ENCODE measurements at places on chromosomes 12 and 14. TPM values are rescaled to one million over a fixed set of nuclear protein-coding genes. Genes with fewer than 3 reads are reported as not detected.
A peak's percentile ranks its signal among the peaks of the same experiment; 100 is the strongest.

POTEM gene
- 45.0 TPM for total RNA-seq

KRT6C gene
- 0.16 TPM for total RNA-seq

ARMH4 gene
- 65.8 TPM for total RNA-seq

FGF23 gene
- total RNA-seq = not detected

C12orf50 gene
- 64.6 TPM for total RNA-seq

RAD51AP1 gene
- total RNA-seq = 19.4 TPM

PAX9 gene
- total RNA-seq = 0.50 TPM

MAP1LC3B2 gene
- total RNA-seq = 1.5 TPM

AKAP3 gene
- total RNA-seq = 145 TPM

BDKRB2 gene
- 0.63 TPM for total RNA-seq

TAMALIN gene
- 10.4 TPM for total RNA-seq

KRT6A gene
- total RNA-seq = 0.63 TPM

LRP1-AS gene
- not detected for total RNA-seq

CLEC4D gene
- total RNA-seq = 0.31 TPM

IL22 gene
- total RNA-seq = not detected

CAPZA3 gene
- 52.6 TPM for total RNA-seq

TAS2R43 gene
- total RNA-seq = 7.2 TPM

P2RX2 gene
- total RNA-seq = 2.2 TPM

EML1 gene
- 22.0 TPM for total RNA-seq

PTPRB gene
- 10.9 TPM for total RNA-seq

DNA sequence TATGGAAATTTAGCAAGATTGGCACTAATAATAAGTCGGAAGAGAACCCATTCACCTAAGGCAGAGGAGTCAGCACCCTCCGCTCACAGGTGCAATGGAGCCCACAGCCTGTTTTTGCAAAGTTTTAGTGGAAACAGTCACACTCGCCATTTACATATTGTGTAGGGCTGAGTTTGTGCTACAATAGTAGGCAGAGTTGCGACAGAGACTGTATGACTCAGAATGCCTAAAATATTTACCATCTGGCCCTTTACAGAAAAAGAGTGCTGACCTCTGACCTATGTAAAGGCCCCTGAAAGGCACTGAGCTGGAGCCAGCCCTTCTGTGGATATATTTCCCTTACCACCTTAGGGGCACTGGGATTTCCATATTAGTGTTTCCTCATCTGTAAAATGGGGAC lies 79.0 kb downstream of the PRIMA1 start:
- no peak overlapping the region for H3K4me3 ChIP-seq
- H3K27ac ChIP-seq = no peak overlapping the region
- DNase-seq = no peak
- H3K36me3 ChIP-seq = no peaks in the 10 kb centered on the region
- H3K27me3 ChIP-seq = no peaks in the 10 kb centered on the region

DNA sequence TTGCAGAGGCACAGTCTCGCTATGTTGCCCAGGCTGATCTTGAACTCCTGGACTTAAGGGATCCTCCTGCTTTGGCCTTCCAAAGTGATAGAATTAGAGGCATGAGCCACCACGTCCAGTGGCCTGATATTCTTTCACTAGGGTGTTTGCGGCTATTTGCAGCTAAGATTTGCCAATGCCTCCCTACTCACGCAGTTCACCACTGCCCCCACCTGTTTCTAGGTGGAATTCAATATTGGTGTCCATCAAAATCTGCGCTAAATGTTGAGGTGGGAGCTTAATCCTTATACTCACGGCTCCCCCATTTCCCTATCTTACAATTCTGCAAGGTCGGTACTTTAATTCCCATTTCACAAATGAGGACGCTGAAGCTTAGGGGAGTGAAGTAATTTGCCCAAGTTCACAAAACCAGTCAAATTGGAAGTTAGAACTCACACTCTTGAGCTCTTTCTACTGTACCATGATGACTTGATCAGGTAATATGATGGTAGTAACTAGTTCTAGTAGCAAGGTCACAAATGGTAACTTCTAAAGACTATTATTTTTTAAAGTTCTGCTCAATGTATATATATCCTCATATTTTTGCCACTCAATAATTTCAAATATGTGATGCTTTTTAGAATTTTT lies 22.1 kb upstream of the LRRC9 start:
- no peaks in the 10 kb centered on the region for H3K36me3 ChIP-seq
- H3K27ac ChIP-seq = no peak overlapping the region
- H3K4me3 ChIP-seq = no peak overlapping the region
- peak; percentile 61 for DNase-seq
- no peaks in the 10 kb centered on the region for H3K27me3 ChIP-seq
- H3K4me1 ChIP-seq = no peaks in the 10 kb centered on the region

DNA sequence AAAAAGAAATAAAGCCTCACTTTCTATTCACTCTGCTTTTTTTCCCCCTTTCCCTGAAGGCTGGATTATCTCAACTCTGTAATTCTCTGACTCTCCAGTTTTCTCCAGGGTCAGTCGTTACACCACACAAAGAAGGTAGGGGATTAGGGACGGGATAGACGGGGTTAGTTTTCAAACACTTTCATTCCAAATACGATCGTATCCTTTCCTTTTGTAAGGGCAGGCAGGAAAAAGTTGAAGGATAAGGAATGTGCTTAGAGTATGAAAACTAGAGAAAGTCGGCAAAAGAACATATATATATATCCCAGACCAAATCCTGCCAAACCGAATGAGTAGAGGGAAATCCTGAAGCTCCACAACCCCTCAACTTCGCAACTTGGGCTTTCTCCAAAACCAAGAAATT lies 581 bp upstream of the ESYT1 start:
- H3K4me1 ChIP-seq = peaks cover 26% of the 10 kb centered on the region
- DNase-seq = no peak
- H3K27ac ChIP-seq = peak overlapping the region; percentile 71
- H3K27me3 ChIP-seq = no peaks in the 10 kb centered on the region
- H3K36me3 ChIP-seq = no peaks in the 10 kb centered on the region

DNA sequence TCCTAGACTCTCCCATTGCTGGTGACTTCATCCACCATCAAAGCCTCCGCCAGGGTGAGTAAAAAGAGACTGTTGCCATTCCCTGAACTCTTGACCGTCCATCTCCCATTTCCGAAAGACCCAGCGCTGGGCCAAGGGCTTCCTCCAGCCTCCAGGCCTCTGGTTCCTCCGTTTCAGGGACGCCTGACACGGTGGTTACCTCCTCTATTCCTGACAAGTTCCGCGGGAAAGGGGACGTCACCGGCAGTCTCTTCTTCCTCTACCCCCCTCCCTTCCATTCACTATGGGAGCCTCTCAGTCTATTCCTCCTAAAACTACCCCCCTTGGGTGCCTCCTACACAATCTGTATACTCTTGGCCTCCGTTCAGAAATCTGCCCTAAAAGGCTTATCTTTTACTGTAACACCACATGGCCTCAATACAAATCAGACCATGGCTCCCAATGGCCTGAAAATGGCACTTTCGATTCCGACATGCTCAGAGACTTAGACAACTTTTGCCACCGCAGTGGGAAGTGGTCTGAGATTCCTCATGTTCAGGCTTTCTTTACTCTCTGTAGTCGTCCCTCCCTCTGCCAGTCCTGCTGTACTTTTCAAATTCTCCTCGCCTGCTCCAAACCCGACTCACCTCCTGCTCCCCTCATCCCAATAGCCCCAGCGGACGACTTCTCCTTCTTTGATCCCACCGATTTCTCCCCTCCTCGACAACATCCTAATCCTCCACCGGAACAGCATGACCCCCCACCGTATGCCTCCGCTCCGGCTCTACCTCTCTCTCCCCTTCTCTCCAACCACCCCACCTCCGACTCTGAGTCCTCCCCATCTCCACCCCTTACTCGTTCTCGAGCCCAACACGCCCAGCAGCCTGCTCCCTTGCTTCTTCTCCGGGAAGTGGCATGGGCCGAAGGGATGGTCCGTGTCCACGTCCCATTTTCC lies 70.4 kb downstream of the MOK start:
- DNase-seq = peak; percentile 54
- no peaks in the 10 kb centered on the region for H3K36me3 ChIP-seq
- H3K4me1 ChIP-seq = peaks cover 7% of the 10 kb centered on the region
- peak overlapping the region; percentile 71 for H3K27ac ChIP-seq

GRCh38 chr12:42235426-42235825 lies 2.6 kb downstream of the YAF2 start:
- H3K4me1 ChIP-seq = peaks cover 20% of the 10 kb centered on the region
- peak overlapping the region; percentile 75 for H3K27ac ChIP-seq
- no peaks in the 10 kb centered on the region for H3K36me3 ChIP-seq
- H3K27me3 ChIP-seq = no peaks in the 10 kb centered on the region
- no peak overlapping the region for H3K4me3 ChIP-seq
- peak; percentile 75 for DNase-seq

- no peaks in the 10 kb centered on the region for H3K4me1 ChIP-seq
- no peaks in the 10 kb centered on the region for H3K27me3 ChIP-seq
- no peak overlapping the region for H3K27ac ChIP-seq
- H3K36me3 ChIP-seq = no peaks in the 10 kb centered on the region
Measured at GRCh38 chr12:91367234-91367849, 184.7 kb upstream of the DCN start.

DNA sequence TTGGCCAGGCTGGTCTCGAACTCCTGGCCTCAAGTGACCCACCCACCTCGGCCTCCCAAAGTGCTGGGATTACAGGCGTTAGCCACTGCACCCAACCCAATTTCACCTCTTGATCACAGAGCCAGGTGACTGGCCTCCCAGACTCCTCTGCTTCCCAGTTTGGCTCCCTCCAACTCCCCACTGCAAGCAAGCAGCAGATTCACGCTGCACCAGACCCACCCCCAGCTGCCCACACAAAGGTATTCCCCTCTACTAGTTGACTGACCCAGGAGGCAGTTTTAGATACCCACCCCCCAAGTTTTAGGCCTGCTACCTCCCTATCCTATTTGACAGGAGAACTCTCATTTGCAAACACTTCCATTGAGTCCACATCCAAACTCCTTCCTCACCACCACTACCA lies 5.2 kb downstream of the RARG start:
- H3K4me1 ChIP-seq = peaks cover 24% of the 10 kb centered on the region
- no peak for DNase-seq
- no peak overlapping the region for H3K27ac ChIP-seq

- H3K36me3 ChIP-seq = no peaks in the 10 kb centered on the region
- H3K27me3 ChIP-seq = no peaks in the 10 kb centered on the region
- H3K27ac ChIP-seq = no peak overlapping the region
- no peak for DNase-seq
- no peak overlapping the region for H3K4me3 ChIP-seq
Measured at GRCh38 chr14:74697543-74697942, 15.3 kb downstream of the AREL1 start.

DNA sequence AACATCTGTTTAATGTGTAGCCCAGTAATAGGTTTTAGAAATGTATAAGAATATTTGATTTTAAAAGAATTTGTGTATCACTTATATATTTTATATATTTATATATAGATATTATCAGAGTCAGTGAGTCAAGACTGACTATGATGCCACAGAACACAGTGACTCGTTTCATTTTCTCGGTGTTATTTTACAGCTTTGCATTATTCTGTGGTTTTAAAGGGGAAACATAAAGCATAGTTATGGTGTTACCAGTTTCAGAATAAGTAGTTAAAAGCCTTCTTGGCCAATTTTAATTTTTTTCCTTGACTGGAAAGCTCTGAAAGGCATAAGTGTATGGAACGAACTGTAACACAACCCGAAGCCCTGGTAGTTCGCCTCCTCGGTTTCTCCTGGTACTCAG lies 91.0 kb downstream of the GRIP1 start:
- no peak overlapping the region for H3K27ac ChIP-seq
- H3K27me3 ChIP-seq = no peaks in the 10 kb centered on the region
- no peak for DNase-seq
- H3K36me3 ChIP-seq = no peaks in the 10 kb centered on the region
- H3K4me3 ChIP-seq = no peak overlapping the region

- no peaks in the 10 kb centered on the region for H3K36me3 ChIP-seq
- DNase-seq = no peak
- no peak overlapping the region for H3K4me3 ChIP-seq
- no peaks in the 10 kb centered on the region for H3K27me3 ChIP-seq
- no peaks in the 10 kb centered on the region for H3K4me1 ChIP-seq
- no peak overlapping the region for H3K27ac ChIP-seq
Measured at GRCh38 chr12:127781336-127781735, 485.6 kb upstream of the TMEM132C start.

DNA sequence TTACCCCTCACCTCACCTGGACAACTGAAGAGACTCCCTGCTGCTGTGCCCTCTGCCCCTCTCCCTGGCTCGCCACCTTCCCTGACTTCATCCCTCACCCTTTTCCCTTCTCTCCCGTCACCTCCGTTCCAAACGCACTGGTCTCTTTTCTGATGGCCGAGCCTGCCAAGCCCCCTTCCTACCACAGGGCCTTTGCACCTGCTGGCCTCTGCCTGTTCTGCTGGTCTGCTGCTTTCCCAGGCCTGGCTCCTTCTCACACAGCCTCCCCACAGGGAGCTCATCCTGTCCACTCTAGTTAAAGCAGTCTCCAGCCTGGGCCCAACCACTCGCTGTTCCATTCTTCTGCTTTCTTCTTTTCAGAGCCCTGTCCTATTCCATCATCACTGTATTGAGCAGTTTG lies 34.6 kb downstream of the RBM19 start:
- no peak overlapping the region for H3K27ac ChIP-seq
- DNase-seq = no peak
- H3K4me1 ChIP-seq = peaks cover 9% of the 10 kb centered on the region
- no peak overlapping the region for H3K4me3 ChIP-seq

- no peaks in the 10 kb centered on the region for H3K4me1 ChIP-seq
- H3K27me3 ChIP-seq = no peaks in the 10 kb centered on the region
- H3K4me3 ChIP-seq = no peak overlapping the region
- H3K27ac ChIP-seq = no peak overlapping the region
- DNase-seq = no peak
Measured at GRCh38 chr14:86779416-86779815, 1213.6 kb downstream of the GALC start.

DNA sequence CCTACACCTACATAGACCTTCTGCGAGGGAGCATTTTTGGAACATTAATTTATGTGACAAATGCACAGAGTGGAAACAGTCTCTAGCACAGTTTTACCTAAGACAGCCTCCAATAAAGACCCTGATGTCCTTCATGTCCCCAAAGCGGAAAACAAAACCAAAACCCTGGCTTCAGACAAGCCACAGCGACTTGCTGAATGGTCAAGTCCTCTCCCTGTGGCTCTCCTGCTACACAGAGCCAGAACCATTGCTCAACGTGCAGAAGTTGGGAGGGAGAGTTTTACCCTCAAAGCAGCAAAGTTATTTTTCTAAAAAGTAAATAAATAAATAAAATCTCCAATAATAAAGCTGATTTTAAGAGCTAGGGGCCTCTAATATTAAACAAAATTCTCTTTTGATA lies 135.0 kb upstream of the TMEM132C start:
- DNase-seq = no peak
- no peaks in the 10 kb centered on the region for H3K36me3 ChIP-seq
- peaks cover 17% of the 10 kb centered on the region for H3K4me1 ChIP-seq

DNA sequence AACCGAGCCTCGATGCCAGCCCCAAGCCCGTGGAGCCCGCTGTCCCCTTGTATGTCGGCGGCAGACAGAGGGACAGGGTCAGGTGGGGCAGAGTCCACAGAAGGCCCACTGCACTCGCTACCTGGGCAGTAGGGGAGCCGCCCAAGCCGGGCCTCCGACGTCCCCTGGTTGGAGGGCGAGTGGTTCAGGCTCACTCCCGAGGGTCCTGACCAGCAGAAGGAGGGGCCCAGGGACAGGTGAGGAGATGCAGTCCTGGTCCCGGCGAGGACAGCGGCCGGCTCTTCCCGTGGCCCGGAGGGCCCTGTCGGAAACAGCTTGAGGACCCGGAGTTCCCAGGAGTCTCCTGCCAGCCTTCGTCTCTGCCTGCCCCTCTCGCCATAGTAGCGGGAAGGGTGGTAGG lies 216.7 kb upstream of the SFSWAP start:
- H3K36me3 ChIP-seq = no peaks in the 10 kb centered on the region
- no peak for DNase-seq
